ENCODE measurements at places on chromosomes 7 and 10.

DNA sequence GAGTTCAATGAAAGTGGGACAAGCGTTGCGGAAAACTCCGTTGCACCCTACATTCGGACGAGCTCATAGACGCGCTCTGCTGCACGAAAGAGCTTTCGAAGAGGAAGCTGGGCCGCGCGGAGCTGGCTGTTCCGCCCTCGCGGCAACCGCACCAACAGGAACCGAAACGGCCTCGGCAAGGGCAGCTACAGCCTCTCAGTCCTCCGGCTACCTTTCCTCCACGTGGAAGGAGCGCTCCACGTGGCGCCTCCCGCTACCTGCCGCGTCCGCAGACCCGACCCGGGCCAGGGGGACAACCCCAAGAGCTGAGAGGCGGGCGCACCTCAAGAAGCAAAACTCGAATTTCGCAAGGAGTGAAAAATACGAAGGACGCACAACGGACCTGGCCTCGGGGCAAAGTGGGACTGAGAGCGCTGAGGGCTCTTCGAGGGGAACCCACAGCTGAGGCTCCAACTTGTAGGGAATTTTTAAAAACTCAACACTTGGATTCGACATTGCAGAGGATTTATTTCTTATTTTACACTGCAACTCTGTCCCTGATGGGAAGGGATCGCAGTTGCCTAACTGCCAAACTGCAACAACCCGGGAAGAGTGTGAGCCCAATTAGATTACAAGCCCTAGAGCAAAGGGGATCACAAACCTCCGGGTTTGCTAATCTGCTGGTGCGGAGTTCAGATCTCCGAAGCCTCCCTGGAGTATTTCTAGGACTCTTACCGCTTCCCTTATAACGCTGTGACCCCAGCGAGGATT lies 1.4 kb downstream of the HPSE2 start:
- no peak for DNase-seq

DNA sequence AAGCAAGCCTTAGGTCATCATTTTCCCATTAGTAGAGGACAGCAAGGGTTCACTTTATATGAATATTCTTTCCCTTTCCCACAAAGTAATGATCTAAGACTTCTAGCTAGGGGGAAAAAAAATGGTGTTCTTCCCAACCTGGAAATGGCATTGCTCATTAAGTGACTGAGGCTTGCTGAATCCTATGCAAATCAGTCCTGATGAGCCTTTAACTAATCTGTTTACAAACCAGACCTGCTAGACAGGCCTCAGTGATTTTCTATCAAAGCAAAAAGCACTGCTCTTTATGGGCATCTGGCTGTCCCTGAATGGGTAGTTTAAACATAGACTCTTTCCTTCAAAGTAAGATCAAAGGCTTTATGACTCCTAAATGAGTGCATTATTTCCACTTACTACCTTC lies 146.3 kb downstream of the HIBADH start:
- DNase-seq = no peak

DNA sequence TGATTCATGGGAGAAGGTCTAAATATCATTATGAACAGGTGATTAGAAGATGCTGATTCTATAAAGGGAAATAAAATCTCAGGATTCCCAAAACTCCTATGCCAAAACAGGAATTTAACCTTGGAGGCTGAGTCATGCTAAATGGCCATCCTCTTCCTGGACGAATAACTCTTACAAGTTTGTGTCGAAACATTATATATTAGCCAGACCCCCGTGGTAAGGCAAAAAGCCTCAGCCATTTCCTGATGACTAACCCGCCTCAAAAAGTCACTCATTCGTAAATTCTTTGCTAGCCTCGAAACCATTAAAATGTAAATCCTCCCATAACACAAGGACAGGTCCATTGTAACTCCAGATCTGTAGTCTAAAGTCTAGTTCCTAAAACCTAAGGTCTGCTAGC lies 32.0 kb downstream of the CUL2 start:
- peak; percentile 70 for DNase-seq

GRCh38 chr7:127550247-127550646 lies 35.1 kb downstream of the GCC1 start:
- no peak for DNase-seq

DNA sequence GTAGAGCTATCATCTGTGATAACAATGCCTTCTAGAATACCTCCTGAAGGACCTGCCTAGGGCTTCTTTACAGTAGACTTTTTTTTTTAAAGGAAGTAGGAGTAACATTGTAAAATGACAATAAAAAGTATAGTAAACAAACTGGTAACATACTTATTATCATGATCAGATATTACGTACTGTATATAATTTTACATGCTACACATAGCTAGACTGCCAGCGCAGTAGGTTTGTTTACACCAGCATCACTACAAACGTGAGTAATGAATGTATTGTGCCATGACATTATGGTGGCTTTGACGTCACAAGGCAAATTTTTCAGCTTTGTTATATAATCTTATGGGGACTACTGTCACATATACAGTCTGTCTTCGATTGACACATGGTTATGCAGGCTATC lies 15.4 kb upstream of the ZRANB1 start:
- DNase-seq = no peak

- DNase-seq = no peak
Measured at GRCh38 chr7:80279760-80280159, 145.1 kb downstream of the GNAI1 start.

GRCh38 chr10:43227911-43228782 lies 38.7 kb downstream of the RASGEF1A start:
- no peak for DNase-seq

- no peak for DNase-seq
Measured at GRCh38 chr7:157879391-157879790, 542.6 kb downstream of the DNAJB6 start.

DNA sequence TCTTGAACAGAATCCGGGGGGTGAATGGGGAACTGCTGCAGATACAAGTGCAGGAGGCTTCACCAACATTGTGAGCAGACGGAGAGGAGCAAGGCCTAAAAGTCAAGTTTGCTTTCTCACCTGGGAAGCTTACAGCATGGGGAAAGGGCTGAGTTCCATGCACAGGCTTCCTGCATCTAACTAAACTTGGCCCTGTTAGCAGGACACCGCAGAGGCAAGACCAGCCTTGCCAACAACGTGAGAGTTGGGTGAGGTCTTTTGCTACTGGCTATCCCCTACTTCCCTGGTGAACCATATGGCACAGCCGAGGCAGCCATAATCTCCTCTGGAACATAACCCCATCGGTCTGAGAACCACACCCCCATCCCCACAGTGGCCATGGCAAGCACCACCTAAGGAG lies 14.2 kb upstream of the ADAM22 start:
- DNase-seq = no peak

DNA sequence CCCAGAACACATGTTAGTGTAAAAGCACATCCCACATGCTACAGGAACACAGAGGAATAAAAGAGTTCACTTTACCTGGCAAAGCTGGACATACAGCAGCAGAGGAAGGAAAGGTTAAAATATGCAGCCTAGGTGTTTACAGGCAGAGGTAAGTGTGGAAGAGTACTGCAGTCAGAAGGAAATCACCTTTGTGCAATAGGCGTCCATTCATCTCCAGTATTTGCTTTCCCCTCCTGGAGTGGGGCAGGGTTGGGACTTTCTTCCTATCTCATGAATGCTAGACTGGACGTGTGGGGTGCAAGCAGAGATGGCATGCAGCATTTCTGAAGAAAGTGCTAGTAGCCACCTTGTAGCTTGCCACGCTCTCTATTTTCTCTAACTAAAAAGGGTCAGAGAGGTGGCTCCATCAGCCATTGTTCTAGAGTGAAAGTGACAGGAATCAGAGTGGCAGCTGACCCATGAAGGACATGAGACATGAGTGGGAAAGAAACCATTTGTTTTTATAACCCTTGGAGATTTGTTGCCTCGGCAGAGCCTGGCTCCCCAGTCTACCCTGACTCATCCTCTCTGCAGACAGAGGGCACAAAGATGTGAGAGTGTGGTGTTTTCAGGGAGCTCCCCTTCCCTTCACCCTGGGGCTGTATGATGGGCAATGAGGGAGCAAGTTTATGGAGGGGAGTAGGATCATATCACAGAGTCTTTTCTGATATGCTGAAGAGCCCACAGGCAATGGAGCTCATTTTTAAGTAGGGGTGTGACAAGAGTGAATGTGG lies 101.2 kb upstream of the SEC61G start:
- DNase-seq = no peak

DNA sequence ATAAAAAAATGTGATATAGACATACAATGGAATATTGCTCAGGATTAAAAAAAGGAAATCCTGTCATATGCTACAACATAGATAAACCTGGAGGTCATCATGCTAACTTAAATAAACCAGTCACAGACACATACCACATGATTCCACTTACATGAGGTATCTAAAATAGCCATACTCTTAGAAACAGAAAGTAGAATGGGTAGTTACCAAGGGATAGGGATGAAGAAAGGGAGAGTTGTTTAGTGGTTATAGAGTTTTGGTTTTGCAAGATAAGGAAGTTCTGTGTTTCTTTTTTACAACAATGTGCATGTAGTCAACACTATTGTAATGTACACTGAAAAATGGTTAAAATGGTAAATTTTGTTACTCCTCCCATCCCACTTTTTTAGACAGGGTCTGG lies 30.5 kb downstream of the BICC1 start:
- DNase-seq = no peak

DNA sequence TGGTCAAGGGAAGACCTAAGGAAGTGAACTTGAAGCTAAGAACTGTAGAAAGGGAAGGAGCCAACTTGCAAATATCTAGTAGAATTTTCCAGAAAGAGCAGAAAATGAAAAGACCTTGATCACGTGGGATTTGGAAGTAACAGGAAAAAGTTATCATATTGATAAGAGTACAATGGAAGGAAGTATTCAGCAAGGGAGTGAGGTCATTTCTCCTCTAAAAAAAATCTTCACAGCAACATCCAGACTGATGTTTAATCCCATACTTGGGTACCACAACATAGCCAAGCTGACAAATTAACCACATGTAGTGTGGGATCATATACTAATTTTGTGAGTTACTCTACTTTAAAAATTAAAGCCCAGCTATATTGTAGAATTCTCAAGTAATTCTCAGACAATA lies 207.0 kb upstream of the CXCL12 start:
- DNase-seq = no peak

- peak; percentile 43 for DNase-seq
Measured at GRCh38 chr10:90197766-90198165, 496.4 kb downstream of the KIF20B start.

- DNase-seq = no peak
Measured at GRCh38 chr7:140557809-140558518, 78.7 kb upstream of the MKRN1 start.

GRCh38 chr7:155297517-155298287 lies at the start of gene INSIG1:
Gene INSIG1, plus strand, starts transcription at chr7:155297878. Its CDS starts 408 bp downstream, at chr7:155298286.
- DNase-seq = peak; percentile 84

GRCh38 chr10:86872757-86873156 lies 84.7 kb downstream of the MMRN2 start:
- DNase-seq = no peak

DNA sequence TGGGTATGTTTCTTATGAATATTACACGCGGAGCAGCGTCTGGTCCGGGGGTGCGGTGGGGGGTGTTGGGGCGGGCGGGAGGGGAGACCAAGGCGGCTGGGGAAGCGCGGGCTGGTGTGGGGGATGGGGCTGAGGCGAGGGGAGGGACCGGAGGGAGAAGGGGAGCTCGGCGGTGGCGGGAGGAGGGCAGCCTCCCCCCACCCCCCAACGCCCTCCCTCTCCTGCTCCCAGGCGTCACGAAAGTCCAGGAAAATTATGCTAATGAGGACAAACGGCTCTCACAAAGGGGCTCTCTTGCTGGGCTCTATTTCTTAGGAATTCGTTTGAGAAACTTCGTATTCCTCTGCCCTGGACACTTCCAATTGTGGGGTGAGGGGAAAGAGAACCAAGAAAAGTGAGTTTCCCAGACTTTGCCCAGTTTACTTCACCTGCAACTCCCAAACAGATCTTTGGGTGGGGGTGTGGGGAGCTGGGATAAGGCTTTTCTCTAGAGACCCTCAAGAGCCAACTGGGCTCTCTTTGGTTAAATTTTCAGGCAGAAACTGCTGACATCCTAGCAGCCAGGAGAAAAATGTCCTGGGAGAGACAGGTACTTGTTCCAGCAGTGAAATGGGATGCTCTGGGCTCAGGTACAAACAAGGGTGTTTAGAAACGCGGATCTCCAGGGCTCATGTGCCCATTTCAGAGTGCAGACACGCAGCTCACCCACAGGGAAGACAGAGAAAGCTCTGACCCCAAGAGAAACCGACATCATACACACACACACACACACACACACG lies 11.7 kb upstream of the HOXA2 start:
- DNase-seq = no peak

DNA sequence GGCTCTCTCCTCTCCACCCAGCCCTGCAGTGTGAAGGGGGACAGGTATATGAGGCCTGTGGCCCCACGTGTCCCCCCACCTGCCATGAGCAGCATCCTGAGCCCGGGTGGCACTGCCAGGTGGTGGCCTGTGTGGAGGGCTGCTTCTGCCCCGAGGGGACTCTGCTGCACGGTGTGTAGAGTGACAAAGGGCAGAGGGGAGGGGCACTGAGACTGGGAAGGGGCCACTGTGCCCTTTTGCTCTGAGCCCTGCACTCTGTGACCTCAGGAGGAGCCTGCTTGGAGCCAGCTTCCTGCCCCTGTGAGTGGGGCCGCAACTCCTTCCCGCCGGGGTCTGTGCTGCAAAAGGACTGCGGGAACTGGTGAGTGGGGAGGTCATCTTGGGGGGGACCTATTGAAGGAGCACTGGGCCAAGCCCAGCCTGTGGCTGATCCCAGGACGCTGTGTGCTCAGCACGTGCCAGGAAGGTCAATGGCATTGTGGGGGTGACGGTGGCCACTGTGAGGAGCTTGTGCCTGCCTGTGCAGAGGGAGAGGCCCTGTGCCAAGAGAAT lies 15.0 kb upstream of the ZNF467 start:
- no peak for DNase-seq

GRCh38 chr7:157700231-157701005 lies 363.6 kb downstream of the DNAJB6 start:
- no peak for DNase-seq

DNA sequence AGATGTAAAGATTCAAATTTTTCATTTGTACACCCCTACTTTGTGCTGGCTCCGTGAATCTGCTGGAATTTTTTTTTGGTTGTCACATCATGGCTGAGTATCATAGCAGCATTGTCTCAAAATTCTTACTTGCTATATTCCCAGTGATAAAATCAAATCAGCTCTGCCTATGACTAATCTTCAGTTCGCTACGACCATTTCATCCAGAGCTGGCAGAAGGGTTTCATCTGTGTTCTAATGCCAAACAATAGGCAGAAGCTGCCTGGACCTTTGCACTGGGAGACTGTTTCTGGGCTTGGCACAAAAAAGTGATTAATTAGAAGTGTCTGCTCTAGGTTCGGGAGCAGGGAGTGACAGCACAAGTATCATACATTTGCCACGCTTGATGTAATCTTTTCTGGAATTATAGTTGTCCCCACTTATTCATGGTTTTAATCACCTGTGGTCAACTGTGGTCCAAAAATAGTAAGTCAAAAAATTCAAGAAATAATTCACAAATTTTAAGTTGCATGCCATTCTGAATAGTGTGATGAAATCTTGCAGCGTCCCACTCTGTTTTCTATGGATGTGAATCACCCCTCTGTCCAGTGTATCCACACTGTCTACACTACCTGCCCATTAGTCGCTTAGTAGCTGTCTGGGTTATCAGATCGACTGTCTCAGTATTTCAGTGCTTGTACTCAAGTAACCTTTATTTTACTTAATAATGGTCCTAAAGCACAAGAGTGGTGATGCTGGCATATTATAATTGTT lies 120.5 kb upstream of the IMMP2L start:
- no peak for DNase-seq

GRCh38 chr10:60737242-60737641 lies 41.0 kb upstream of the CDK1 start:
- no peak for DNase-seq

GRCh38 chr7:33556472-33556871 lies 348.9 kb upstream of the BMPER start:
- no peak for DNase-seq

- DNase-seq = no peak
Measured at GRCh38 chr7:115441033-115441432, 519.1 kb downstream of the MDFIC start.
